ENCODE measurements at places on chromosomes 12 and 14. TPM values are rescaled to one million over a fixed set of nuclear protein-coding genes. Genes with fewer than 3 reads are reported as not detected.

DNA sequence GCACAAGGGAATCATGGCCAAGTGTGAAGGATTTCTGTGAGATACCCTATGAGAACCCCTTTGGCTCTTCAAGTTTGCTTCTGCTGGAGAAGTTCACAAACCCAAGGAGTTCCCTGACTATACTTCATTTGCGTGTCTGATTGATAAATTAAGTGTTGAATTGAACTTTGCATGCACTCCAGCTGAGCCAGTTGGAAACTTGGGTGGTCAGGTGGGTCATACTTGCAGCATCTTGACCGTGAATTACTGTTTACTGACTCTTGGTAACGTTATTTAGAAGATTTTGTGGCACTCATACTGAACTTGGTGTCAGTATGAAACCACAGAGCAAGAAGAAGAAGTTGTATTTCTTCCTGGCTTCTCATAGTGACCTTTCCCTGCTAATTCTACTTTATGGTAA, 77.5 kb downstream of the TGFB3 start:
- H3K36me3 ChIP-seq, result peaks cover 13% of the 10 kb centered on the region
- H3K4me1 ChIP-seq, result no peaks in the 10 kb centered on the region

DNA sequence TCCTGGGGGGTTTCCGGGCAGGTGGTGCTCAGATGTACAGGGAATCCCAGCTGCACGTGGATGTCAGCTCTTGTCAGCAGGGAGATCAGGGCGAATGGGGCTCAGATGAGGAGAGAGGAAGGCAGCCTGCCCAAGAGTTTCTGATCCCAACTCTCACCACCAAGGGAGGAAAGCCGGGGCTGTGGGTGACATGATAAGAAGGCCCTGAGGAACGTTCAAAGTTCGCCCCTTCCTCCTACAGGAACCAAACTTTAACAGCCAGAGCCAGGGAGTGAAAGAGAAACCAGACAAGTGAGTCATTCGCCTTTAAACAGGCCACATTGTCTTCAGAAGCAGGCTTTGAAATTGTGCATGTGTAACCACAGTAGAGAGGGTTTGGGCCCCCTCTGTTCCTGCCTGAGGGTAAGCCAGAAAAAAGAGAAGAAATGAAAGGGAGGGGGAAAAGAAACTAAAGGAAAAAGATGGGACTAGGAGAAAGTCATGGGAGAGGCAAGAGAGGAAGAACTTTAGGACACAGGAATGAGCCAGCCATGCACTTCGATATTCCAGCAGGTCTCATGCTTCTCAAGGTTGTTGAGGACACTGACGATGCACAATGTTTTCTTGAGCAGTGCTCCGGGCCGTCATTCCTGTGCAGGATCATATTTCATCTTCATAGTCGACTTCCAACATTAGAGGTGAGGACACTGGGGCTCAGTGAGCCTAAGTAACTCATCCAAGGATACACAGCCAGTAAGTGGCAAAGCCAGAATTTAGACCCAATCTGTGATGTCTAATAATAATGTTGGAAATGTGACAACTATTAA, 691.4 kb upstream of the TBX3 start:
- H3K36me3 ChIP-seq, result no peaks in the 10 kb centered on the region
- H3K27me3 ChIP-seq, result no peaks in the 10 kb centered on the region
- peak; percentile 30 for DNase-seq
- H3K4me3 ChIP-seq, result no peak overlapping the region
- no peaks in the 10 kb centered on the region for H3K4me1 ChIP-seq

DNA sequence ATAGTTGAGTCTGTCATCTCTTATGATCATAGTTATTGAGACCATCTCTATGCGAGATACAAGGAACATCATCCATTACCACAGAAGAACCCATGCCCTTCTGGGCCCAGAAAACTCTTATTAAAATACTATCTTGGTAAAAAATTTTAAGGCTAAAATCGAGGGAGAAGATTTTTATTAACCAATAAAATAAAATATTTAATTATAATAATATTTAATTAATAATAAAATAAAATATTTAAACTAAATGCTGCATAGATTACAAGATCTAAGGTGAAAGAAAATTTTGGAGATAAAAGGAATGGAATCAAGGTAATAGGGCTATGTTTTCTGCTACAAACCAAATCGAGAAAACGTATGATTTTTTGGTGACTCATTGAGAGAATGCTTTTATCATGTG, 540.2 kb downstream of the KCNH5 start:
- no peak for DNase-seq
- no peaks in the 10 kb centered on the region for H3K27me3 ChIP-seq
- H3K27ac ChIP-seq, result no peak overlapping the region
- H3K36me3 ChIP-seq, result no peaks in the 10 kb centered on the region
- H3K4me1 ChIP-seq, result no peaks in the 10 kb centered on the region

DNA sequence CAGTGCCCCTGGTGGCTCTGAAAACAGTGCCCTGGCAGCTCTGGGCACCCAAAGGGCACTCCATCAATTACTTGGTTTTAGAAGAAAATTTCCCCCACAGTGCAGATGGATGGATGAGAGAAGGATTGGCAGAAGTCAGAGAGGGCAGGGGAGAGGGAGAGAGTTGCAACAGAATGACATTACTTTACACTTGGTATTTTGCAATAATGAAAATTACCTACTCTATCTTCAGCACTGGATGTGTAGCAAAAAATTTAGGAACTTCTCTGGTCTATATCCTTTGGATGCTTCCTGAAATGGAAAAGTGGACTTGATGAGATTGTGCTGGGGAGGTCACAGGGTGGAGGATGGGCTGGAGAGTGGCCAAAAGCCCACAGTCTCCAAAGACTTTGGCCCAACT, 193.2 kb downstream of the CHST11 start:
- H3K27ac ChIP-seq, result no peak overlapping the region
- no peak overlapping the region for H3K4me3 ChIP-seq
- peaks cover 11% of the 10 kb centered on the region for H3K36me3 ChIP-seq
- DNase-seq, result no peak
- peaks cover 4% of the 10 kb centered on the region for H3K4me1 ChIP-seq

GRCh38 chr14:99964979-99965378, 100.2 kb upstream of the EVL start:
- H3K27ac ChIP-seq, result no peak overlapping the region
- no peaks in the 10 kb centered on the region for H3K36me3 ChIP-seq
- no peak for DNase-seq
- H3K4me3 ChIP-seq, result no peak overlapping the region

GRCh38 chr12:76470028-76470939, 89.3 kb downstream of the OSBPL8 start:
- no peak overlapping the region for H3K27ac ChIP-seq
- no peaks in the 10 kb centered on the region for H3K4me1 ChIP-seq
- no peak for DNase-seq
- no peaks in the 10 kb centered on the region for H3K27me3 ChIP-seq
- no peaks in the 10 kb centered on the region for H3K36me3 ChIP-seq
- H3K4me3 ChIP-seq, result no peak overlapping the region

DNA sequence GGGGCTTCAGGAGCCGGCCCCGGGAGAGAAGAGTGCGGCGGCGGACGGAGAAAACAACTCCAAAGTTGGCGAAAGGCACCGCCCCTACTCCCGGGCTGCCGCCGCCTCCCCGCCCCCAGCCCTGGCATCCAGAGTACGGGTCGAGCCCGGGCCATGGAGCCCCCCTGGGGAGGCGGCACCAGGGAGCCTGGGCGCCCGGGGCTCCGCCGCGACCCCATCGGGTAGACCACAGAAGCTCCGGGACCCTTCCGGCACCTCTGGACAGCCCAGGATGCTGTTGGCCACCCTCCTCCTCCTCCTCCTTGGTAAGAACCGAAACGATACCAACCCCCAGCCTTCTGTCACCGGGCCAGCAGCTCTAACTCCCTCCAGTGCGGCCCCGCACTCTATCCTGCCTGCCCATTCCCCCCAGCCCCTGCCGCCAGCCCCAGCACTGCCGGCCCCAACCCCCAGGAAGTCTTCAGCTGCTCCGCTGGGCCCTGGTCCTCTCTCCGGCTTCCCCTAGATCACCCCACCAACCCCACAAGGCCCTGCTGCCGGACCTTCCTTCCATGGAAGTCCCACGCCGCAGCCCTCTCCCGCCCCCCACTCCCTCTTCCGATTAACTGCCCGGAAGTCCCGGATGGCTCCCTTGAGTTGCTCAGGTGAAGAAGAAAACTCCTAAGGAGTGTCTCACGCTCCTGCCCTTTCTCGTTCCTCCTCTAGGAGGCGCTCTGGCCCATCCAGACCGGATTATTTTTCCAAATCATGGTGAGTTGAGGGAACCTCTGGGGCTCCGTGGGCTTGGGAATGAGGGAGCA, 693 bp downstream of the LRP10 start:
- peak overlapping the region; percentile 92 for H3K27ac ChIP-seq
- no peaks in the 10 kb centered on the region for H3K27me3 ChIP-seq
- DNase-seq, result peak; percentile 58
- H3K4me1 ChIP-seq, result peaks cover 5% of the 10 kb centered on the region
- H3K36me3 ChIP-seq, result peaks cover 39% of the 10 kb centered on the region
- H3K4me3 ChIP-seq, result peak overlapping the region; percentile 68

- no peak overlapping the region for H3K27ac ChIP-seq
- no peak overlapping the region for H3K4me3 ChIP-seq
- DNase-seq, result no peak
These were observed 53.5 kb downstream of the CCDC85C start for GRCh38 chr14:99550387-99550992.

DNA sequence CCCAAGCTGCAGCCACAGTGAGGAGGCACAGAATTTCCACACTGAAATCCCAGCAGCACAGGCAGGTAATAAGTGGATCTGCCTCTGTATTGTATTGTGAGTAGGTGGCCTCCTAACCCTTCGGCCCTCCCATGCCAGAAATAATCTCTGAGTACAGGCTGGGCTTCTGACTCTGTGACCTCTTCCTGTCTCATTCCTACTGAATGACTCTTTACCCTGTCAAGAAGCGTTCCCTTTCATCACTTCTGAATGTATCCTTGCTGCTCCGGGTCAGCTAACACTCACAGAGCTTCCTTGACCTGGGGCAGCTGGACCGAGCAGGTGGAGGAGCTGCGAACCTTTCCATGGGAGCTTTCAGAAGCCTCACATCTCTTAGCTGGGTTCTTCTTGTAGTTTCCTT, 119.6 kb downstream of the SLC8A3 start:
- no peaks in the 10 kb centered on the region for H3K4me1 ChIP-seq
- H3K36me3 ChIP-seq, result no peaks in the 10 kb centered on the region
- no peak overlapping the region for H3K27ac ChIP-seq
- no peaks in the 10 kb centered on the region for H3K27me3 ChIP-seq
- DNase-seq, result no peak

GRCh38 chr14:104541905-104542465, 37.6 kb upstream of the C14orf180 start:
- no peaks in the 10 kb centered on the region for H3K27me3 ChIP-seq
- H3K4me1 ChIP-seq, result no peaks in the 10 kb centered on the region
- H3K4me3 ChIP-seq, result no peak overlapping the region
- no peak for DNase-seq

GRCh38 chr14:21852061-21852664, 178.5 kb upstream of the OR4E1 start:
- H3K36me3 ChIP-seq, result no peaks in the 10 kb centered on the region
- peak; percentile 79 for DNase-seq
- peak overlapping the region; percentile 79 for H3K27ac ChIP-seq
- H3K27me3 ChIP-seq, result no peaks in the 10 kb centered on the region

The MFAP5 gene
- 7.5 TPM for total RNA-seq

The POU6F1 gene
- total RNA-seq, result 0.42 TPM

The DCAF5 gene
- 13.5 TPM for total RNA-seq

DNA sequence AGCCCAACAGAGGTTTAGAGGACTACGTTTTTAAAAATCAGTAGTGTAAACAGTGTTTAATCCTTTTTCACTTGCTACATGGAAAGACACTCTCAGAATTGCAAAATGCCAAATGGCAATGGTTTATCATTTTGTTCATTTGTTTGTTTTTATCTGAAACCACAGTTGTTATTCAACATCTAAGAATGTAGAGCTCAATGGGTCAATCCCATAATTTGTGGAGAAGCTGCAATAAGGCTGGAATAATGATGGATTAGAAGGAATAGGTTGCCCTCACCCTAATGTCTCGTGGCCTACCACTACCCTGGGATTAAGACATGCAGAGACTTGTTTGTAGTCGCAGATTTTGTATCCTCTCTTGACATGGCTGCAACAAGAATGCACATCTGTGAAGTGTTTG, 115.7 kb downstream of the LLPH start:
- H3K4me1 ChIP-seq, result no peaks in the 10 kb centered on the region
- H3K36me3 ChIP-seq, result no peaks in the 10 kb centered on the region
- no peaks in the 10 kb centered on the region for H3K27me3 ChIP-seq
- DNase-seq, result no peak

The ERBB3 gene
- 1.4 TPM for total RNA-seq

- H3K4me1 ChIP-seq, result no peaks in the 10 kb centered on the region
- DNase-seq, result no peak
- H3K36me3 ChIP-seq, result no peaks in the 10 kb centered on the region
These were observed 8.0 kb downstream of the RBMS2 start for GRCh38 chr12:56529656-56530055.

The AQP2 gene
- total RNA-seq, result 0.05 TPM

The PUS1 gene
- total RNA-seq, result 9.5 TPM

GRCh38 chr14:24042746-24043145, 9.1 kb upstream of the CARMIL3 start:
- no peak overlapping the region for H3K27ac ChIP-seq
- DNase-seq, result no peak

The HOXC9 gene
- 0.09 TPM for total RNA-seq

- H3K4me1 ChIP-seq, result peaks cover 2% of the 10 kb centered on the region
- DNase-seq, result no peak
- H3K27me3 ChIP-seq, result no peaks in the 10 kb centered on the region
These were observed 90.4 kb downstream of the MED13L start for GRCh38 chr12:116187151-116187511.

GRCh38 chr12:53602176-53602864, 23.9 kb downstream of the ATF7 start:
- H3K36me3 ChIP-seq, result peaks cover 5% of the 10 kb centered on the region
- no peak overlapping the region for H3K27ac ChIP-seq
- H3K4me3 ChIP-seq, result no peak overlapping the region
- DNase-seq, result no peak
- no peaks in the 10 kb centered on the region for H3K27me3 ChIP-seq
- peaks cover 4% of the 10 kb centered on the region for H3K4me1 ChIP-seq

The PPP4R3A gene
- total RNA-seq, result 91.9 TPM

DNA sequence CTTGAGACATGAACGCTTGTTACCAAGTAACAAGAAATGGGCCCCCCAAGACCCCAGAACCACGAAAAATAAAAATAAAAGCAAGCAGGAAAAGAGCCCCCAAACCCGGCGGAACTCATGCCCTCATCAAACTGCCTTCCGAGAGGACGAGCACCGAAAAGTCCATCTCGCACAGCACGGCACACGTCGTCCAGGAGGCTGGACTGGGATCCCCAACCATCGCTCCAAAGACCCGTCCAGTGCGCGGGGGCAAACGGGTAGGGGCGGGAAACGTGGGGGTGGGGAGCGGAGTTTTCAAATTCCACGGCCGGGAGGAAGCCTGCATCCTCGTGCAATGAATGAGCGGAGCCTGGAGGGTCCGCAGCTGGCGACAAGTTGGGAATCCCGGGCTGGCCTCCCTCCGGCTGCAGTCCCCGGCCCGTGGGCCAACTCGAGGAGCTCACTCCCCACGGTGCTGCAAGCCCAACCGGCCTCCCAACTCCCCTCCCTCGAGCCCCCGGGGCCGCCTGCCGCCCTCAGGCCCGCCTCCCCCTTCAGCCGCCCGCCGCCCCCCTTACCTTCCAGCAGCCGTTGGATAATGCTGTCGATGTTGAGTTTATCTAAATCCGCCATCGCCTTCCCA, 484 bp downstream of the PPP1CC start:
- H3K36me3 ChIP-seq, result peaks cover 11% of the 10 kb centered on the region
- no peak for DNase-seq
- H3K27me3 ChIP-seq, result no peaks in the 10 kb centered on the region
- H3K27ac ChIP-seq, result peak overlapping the region; percentile 88
- H3K4me3 ChIP-seq, result peak overlapping the region; percentile 87

- no peak for DNase-seq
These were observed 26.3 kb downstream of the TNFAIP2 start for GRCh38 chr14:103149351-103150237.

All from thymus (tissue), 14 donors.